ENCODE measurements at places on chromosomes 12 and 14.

GRCh38 chr14:103196716-103197115 lies 73.5 kb downstream of the TNFAIP2 start:
- no peak for DNase-seq

DNA sequence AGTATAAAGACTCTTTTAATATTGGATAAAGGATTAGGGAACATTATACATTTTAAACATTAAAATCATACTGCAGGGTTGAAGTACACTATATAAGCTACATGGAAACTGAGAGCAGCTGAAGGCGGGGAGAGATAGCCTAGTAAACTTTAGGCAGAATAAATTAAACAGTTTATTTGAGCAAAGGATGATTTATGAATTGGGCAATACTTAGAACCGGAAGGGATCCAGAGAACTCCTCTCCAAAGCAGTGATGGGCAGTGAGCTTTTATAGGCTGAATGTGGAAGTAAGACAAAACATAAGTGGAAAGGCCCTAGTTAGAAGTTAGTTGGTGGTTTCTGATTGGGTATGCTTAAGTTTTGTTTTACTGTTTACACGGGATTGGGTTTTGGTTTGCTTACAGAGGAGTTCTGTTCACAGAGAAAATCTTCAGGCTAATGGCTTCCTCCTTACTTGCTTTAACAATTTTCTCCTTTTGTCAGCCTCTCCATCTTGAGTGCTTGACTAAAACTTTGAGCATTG lies 18.9 kb downstream of the LEMD3 start:
- peak; percentile 51 for DNase-seq

DNA sequence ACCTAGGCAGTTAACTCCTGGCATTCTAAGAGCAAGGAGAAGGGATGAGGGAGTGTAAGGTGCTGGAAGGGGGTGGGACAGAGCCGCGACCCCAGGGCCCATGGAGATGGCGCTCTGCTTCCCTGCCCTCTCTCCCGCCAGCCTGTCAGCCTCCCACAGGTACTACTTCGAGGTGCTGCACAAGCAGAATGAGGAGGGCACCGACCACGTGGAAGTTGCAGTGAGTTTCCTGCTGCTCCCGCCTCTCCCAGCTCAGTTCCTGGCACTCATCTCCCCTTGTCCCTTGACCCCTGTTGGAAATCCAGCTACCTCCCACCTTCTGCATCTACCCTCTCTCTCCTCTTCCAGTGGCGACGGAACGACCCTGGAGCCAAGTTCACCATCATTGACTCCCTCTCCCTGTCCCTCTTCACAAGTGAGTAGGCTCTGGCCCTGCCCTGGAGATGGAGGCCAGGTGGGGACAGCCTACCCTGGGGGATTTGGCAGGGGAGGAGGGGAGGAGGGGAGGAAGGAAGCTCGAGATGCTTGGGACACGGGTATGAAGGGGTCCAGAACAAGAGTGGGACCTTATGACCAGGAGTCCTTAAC lies 88.2 kb downstream of the B4GALNT3 start:
- DNase-seq = no peak

GRCh38 chr12:27965966-27966365 lies 6.6 kb downstream of the PTHLH start:
- no peak for DNase-seq

DNA sequence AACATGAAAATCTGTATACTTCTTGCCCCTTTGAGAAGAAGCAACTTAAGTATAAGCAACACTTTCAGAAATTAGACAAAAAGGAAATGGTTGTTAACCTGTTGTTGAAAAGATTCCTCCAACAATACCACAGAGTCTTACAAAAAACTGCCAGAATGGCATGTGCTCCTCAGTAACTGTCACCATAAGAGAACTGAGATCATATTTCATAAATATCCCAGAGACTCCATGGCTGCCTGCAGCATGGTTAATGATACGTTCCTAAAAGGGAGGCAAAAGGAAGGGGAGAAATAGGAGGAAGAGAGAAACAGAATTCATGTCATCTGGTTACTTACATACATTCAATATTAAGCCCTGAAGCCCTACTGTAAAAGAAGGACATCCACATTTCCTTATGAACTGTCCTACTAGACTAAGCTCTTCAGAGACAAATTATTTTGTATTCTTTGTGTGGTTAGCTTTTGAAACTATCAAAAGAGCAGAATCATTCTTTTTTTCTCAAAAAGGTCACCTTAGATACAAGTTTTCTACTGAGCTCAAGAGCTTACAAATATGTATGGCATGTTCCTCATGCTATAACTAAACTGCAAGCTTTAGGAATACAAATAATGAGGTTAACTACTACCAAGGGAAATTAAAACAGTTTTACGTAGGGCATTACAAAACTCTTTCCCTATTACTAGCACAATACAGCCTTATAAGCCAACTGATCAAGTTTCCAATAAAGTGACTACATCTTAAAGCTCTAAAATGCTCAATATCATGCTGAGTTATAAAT lies 37.8 kb downstream of the ERGIC2 start:
- no peak for DNase-seq

DNA sequence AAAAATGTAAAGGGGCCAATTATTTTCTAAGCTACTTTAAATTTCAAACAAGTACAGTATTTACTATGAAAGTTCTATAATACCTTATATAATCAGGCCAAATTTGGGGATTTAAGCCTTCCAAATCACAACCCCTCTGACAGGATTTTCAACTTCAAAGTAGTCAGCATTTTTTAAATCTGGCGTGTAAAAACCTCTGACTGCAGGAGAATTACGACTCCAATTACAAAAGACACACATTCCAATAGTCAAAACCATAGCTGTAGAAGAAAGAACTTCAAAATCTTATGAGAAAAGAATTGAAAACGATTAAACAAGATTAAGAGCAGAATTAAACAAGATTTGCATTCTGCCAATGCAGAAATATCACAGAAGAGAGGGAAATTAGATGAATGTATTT lies 12.7 kb downstream of the OSBPL8 start:
- DNase-seq = no peak

- DNase-seq = no peak
These were observed 8.4 kb upstream of the TUBA1A start for GRCh38 chr12:49197256-49197655.

GRCh38 chr12:47141459-47141858 lies 61.7 kb upstream of the AMIGO2 start:
- no peak for DNase-seq

DNA sequence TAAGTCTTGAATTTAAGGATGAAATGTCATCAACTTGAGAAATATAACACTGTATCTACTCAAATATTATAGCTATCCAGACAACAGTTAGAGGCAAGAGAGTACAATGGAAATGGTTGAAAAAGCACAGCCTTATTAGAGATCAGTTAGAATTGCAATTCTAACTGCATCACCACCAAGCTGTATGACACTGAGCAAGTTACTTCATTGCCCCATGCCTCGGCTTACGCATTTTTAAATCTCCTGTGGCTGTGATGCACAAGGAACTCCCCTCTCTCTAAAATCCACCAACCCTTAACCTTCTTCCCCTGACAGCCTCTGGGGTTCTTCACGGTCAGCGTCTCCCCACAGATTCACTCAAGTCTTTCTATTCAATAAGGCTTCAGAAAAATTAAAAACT lies 75.1 kb downstream of the MED13L start:
- no peak for DNase-seq

- DNase-seq = no peak
These were observed 31.6 kb downstream of the NEUROD4 start for GRCh38 chr12:55051197-55051947.

GRCh38 chr14:100915560-100915959 lies 12.0 kb upstream of the RTL1 start:
- DNase-seq = no peak

GRCh38 chr14:77457115-77457521 lies 283 bp downstream of the VIPAS39 start:
- DNase-seq = no peak

DNA sequence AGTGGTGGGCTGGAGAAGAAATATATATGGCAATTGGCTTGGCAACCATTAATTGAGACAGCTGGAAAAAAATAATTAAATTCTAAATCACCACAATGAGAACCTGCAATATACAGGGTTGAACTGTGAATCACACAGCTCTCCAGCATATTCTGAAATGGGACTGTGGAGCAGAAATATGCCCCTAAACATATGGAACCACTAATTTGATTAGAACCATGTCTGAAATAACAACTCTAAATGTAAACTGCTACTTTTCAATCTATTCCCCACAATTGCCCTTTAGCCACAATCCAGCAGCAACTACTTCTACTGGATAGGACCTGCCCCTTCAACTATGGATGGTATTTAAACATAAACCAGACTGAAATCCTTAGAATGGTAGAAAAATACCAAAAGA lies 330.4 kb downstream of the TRHDE start:
- no peak for DNase-seq

- DNase-seq = no peak
These were observed 55.5 kb upstream of the SRSF5 start for GRCh38 chr14:69711477-69711876.

- DNase-seq = no peak
These were observed 5.5 kb upstream of the OAS1 start for GRCh38 chr12:112901271-112901670.

DNA sequence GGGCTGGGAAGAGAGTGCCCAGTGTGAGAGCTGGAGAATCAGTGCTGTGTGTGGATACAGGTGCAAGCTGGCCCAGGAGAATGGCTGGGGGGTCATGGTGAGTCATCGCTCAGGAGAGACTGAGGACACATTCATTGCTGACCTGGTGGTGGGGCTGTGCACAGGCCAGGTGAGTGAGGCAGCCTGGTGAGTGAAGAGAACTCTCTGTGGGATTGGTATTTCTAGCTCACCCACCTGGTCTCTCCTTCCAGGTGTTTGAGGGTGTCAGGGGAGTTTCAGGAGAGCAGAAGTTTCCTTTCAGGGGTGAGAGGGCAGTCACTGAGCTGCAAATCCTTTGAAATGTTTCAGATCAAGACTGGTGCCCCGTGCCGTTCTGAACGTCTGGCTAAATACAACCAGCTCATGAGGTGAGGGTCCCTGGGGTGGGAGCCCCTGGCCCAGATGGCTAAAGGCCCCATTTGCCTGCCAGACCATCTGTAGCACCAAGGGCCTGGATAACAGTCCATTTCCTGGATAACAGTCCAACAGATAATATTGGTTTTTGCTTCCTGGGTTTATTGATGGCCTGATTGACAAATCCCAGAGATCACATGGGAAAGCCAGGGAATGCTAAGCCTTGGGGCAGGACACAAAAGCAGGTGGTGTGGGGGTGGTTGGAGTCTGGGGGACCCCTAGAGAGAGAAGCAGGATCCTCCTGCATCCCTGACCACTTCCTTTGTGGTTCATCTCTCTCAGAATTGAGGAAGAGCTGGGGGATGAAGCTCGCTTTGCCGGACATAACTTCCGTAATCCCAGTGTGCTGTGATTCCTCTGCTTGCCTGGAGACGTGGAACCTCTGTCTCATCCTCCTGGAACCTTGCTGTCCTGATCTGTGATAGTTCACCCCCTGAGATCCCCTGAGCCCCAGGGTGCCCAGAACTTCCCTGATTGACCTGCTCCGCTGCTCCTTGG lies 5.5 kb upstream of the ATN1 start:
- peak; percentile 64 for DNase-seq

- no peak for DNase-seq
These were observed 56.3 kb downstream of the CACNA1C start for GRCh38 chr12:2108975-2109671.

DNA sequence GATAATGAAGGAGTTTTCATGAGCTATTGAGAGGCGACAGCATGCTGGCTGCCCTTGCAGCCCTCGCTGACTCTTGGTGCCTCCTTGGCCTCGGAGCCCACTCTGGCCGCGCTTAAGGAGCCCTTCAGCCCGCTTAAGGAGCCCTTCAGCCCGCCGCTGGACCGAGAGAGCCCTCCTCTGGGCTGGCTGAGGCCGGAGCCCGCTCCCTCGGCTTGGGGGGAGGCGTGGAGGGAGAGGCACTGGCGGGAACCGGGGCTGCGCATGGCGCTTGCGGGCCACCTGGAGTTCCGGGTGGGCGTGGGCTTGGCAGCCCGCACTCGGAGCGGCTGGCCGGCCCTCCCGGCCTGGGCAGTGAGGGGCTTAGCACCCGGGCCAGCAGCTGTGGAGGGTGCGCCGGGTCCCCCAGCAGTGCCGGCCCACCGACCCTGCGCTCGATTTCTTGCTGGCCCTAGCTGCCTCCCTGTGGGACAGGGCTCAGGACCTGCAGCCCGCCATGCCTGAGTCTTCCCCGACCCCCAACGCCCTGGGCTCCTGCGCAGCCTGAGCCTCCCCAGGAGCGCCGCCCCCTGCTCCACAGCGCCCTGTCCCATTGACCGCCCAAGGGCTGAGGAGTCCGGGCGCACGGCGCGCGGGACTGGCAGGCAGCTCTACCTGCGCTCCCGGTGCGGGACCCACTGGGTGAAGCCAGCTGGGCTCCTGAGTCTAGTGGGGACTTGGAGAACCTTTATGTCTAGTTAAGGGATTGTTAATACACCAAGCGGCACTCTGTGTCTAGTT lies 20.1 kb upstream of the PAWR start:
- no peak for DNase-seq

DNA sequence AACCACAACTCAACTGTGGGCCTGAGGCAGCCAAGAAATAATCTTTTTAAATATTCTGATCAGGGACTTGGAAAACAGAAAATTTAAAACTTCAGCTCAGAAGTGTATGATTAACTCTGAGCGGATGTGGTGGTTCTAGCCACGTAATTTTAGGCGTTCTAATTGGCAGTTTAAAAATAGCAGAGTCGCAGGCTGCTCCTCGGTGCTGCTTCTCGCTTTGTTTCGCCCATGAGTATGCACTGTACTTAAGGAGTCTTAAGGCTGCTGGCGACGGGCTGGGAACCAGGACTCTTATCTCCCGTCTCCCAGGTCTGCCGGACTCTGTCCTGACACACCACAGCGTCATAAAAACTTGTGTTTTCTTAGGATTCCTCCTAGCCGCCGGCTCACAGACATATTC lies 113.4 kb upstream of the PELI2 start:
- peak; percentile 69 for DNase-seq

DNA sequence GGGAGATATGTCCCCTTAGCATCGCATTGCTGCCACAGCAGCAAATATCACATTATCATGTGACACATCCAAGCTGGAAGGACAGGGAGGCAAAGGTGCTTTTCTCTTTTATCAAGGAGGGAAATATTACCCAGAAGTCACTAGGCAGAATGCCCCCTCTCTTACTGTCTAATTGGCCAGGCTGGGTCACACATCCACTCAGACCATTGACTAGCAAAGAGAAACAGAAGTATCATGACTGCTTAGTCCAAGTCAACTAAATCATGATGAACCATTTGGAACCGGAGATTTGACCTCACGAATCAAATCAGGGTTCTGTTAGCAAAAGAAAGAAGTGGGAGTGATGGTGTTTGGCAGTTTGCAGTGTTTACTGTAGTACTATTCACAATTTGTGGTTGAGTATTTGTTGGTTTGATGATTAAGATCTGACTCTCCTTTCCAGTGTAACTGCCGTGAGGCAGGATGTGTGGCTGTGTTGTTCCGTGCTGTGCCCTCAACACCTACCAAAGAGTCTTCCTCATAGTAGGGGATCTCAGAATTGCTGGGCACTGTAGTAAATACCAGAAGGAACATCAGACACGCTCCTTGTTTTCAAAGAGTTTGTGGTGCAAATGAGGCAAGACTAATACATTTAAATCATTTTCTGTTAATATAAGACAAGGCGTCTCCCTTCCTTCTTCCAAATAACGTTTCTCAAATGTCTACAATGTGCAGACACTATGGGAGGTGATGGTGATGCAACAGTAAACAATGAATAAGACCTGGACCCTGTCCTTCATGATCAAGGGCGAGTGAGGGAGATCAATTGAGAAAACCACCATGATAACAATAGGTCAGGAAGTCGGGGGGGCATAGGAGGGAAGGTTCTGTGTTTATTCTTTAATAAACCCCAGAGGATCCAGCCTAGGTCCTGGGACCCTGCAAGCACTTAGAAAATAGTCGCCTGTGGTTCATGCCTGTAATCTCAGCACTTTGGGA lies 194.4 kb upstream of the CRY1 start:
- DNase-seq = peak; percentile 1

- DNase-seq = no peak
These were observed 35.7 kb downstream of the RIN3 start for GRCh38 chr14:92549105-92549858.

All from GM12865 (cell line).